ENCODE measurements at places on chromosomes 1 and 21. TPM values are rescaled to one million over a fixed set of nuclear protein-coding genes. Genes with fewer than 3 reads are reported as not detected.

- no peak for DNase-seq
Observed at GRCh38 chr1:147167365-147167764, 4.9 kb downstream of the PRKAB2 start.

DNA sequence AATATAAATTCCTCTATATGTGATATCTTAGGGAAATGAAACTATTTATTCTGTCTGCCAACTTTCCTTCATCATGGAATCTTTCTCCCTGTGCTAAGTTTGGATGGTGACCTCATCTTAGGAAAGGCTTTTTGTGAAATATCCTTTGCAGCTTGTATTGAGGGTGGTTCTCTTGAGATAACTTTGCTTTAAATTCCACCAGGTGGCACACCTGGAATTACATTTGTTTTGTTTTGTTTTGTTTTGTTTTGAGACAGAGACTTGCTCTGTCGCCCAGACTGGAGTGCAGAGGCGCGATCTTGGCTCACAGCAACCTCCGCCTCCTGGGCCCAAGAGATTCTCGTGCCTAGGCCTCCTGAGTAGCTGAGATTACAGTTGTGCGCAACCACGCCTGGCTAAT lies 7.6 kb upstream of the CD1A start:
- no peak for DNase-seq

DNA sequence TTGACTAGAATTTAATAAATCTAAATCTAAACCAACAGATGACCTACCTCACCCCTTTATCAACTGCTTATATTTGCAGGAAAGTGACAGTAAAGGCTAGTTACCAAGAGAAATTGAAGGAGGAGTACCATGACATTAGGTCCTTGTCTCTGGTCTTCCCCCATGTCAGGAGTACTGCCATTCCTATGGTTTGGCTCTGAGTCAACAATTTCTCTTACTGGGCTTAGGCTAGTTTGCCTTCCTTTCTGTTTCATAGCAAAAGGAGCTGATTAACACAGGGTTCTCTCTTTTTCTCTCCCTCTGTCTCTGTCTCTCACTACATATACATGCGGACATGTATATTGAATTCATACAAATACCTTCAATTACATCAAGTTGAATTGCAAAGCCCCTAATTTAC lies 579.9 kb downstream of the DPYD start:
- DNase-seq = no peak

DNA sequence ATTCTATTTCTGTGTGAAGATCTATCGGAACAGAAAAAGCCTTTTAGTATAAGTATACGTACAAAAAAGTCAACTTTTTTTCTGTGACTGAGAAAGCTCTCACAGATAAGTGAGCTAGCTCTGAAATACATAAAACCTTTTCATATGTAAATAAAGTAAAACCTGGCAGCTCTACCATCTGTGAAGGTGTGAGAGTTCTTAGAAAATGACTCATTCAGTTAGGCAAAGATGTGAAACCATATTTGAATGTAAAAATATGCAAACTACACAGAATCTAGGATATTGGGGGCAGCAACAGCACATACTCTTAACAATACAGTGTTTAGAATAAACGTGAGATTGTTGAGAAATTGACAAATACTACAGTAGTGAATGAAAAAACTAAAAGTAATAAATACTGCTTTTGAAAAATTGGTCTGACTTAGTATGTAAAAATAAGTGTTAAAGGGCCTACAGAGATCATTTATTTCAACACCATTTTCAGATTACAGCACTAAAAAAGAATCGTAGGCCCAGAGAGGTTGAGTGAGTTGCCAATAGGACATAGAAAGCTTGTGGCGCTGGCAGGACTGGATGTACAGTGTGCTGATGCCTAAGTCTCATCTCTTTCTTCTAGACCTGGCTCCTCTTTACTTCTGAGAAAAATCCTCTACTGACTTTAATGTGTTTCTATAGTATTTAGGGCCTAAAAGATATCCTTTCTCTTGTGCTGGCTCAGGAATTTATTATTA lies 19.8 kb downstream of the ATP6V1G3 start:
- no peak for DNase-seq

DNA sequence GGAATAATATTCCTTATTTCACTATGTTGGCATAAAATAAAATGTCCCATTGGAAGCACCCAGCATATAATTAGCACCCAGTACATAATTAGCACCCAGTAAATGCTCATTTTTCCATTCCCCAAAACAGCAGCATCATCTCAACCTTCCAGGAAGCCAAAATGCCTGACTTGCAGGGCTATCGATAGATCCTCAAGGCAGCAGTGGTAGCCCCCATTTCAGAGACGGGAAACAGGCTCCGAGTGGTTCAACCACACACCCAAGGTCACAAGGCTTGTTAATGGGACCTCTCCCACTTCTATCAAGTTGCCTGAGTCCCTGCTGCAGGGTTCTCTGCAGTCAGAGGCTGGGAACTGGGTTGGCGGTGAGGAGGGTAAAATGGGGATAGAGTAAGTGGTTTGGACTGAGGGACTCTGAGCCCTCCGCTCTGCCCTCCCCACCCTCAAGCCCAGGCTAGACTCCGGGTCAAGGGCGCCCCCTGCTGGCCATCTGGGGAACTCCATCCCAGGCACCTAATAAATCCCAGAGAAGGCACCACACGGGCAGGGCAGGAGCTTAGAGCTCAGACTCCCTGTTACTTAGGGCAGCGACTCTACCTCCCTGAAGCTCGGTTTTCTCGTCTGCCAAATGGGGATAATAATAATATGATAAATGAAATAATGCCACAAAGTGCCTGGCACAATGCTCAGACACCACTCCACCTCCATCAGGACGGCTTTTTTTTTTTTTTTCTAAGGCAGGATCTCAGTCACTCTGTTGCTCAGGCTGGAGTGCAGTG lies 21.9 kb upstream of the LAPTM5 start:
- DNase-seq = peak; percentile 96

DNA sequence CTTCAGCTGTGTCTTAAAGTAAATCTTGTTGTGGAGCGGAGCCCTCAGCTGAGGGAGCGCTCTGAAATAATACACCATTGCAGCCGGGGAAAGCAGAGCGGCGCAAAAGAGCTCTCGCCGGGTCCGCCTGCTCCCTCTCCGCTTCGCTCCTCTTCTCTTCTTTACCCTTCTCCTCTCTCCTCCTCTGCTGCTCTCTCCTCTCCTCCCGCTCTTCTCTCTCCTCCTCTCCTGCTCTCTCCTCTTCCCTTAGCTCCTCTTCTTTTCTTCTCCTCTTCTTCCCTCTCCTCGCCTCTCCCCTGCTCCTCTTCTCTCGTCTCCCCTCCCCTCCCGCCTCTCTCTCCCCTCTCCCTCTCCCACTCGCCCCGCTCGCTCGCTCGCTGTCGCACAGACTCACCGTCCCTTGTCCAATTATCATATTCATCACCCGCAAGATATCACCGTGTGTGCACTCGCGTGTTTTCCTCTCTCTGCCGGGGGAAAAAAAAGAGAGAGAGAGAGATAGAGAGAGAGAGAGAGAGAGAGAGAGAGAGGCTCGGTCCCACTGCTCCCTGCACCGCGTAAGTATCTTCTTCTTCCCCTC lies at the start of gene PROX1:
TSS of gene PROX1 (plus strand) at position 47 of the 580 bp plus-strand sequence. CDS start 8,563 bp downstream, outside the sequence.
- DNase-seq = peak; percentile 61

DNA sequence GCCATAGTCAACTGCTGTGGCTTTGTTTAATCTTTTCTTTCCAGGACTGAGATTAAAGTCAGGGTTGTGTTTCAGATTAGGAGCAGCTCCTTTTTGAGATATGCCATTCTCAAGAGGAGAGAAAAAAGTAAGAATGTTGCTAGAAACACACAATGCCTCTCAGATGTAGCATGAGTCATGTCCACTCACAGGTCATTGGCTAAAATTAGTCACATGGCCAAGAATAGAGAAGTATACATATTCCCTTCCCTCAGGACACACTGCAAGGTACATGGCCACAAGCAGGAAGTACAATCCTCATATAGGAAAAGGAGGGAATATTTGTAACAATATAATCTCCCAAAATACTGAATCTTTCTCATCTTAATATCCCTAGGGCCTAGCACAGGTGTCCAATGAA lies 141.9 kb upstream of the PTBP2 start:
- no peak for DNase-seq

Gene UBXN10
- 0.53 TPM for total RNA-seq

DNA sequence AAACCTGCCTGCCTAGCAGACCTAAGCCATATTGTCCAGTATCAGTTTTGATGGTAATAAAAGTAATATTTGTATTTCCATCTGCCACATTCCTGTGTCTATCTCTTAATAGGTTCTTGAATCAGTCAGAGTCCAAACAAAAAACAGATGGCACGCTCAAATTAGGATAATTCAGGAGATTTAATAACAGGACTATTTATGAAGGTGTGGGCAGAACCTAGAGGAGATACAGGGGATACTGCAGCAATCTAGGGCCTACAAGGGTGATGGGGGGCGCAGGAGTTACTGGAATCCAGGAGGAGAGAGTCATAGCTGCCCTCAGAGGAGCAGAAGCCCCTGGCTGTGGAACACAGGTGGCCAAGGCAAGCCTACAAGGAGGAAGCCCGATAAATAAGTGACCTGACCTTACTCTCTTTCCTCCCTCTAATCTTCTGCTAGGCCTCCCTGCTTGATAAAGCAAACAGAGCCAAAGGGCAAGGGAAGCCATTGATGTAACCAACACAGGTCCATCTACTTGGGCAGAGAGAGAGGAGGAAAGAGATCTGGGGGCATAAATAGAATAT lies 11.9 kb upstream of the HYI start:
- DNase-seq = no peak

Gene KCNT2
- not detected for total RNA-seq

Gene SLC25A34
- total RNA-seq = 0.92 TPM

DNA sequence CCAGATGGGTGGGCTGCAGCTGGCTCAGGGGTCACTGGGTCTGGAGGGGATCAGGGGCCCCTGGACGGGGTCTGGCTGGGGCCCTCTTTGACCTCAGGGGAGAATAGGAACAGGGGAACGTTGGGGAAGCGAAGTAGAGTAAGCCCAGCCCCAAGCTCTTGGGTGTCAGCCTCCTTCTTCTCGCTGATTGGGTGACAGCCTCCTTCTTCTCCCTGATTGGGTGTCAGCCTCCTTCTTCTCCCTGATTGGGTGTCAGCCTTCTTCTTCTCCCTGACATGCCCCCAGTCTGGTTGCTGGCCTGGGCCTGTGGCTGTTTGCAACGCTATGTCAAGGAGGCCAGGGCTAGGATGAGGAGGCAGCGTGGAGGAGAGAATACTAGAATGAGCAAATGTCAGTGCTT lies 76.7 kb upstream of the CASZ1 start:
- no peak for DNase-seq

Gene ALX3
- total RNA-seq = not detected

DNA sequence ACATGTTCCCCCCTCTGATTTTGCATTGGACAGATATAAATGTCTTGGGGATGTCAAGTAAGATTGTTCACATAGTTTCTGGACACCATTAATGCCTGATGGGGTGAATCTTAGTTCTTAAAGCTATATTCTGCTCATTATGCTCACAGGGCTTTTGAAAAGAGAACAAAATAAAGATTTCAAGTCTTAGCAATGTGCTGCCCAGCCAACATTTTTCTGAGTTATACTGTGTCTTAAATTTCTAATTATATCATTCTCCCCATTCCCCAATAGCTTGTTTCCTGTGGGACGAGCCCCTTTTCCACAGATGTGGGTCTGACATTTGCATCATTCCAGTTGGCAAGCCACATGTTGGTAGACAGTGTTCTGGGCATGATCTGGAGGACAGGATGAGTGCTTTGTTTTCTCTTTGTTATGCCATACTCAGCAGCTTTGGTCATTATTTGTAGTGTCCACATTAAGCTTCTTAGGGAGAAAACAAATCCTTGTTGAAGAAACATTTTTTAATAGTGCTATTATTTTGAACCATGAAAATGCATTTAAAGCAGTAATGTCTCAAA lies 32.8 kb downstream of the MTARC1 start:
- no peak for DNase-seq

GRCh38 chr1:87064309-87064708 lies 149.9 kb downstream of the HS2ST1 start:
- no peak for DNase-seq

DNA sequence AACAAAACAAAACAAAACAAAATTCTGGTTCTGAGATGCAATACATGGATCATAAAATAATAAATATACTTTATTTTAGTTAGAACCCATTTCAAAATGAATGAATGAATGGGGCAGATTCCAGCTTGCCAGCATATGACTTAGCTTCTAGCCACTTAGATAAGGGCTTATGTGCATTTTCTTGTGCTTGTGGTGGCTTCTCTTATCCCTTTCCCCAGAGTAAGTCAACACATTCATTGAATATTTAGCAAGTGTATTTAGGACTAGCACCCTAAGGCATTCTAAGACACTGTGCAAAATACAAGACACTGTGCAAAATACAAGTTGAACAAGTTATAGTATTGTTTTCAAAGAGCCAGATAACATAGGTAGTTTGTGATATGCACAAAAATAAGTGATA lies 4.7 kb downstream of the ADIPOR1 start:
- DNase-seq = no peak

Gene SHISA4
- total RNA-seq = 0.59 TPM

- DNase-seq = no peak
Observed at GRCh38 chr1:81679942-81680341, 120.8 kb upstream of the ADGRL2 start.

- no peak for DNase-seq
Observed at GRCh38 chr1:232423591-232423990, 206.3 kb downstream of the SIPA1L2 start.

DNA sequence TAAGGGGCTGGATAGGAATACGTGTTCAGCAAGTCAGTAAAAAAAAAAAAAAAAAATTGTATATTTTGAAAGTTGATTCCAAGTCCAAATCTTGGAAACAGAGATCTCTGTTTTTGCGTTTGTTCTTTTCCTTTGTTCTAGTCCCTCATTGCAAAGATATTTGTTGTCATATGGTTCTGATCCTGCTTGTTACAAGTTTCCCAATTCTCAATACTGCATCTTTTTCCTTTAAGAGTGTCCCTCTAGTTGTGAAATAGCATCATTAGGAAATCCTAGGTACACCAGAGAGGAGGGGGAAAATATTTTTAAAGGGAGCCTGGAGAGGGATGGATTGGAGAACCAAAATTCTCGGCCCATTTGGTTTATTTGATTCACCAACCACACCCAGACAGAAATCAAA lies 152.2 kb upstream of the C1orf105 start:
- DNase-seq = no peak

GRCh38 chr1:201602413-201603265 lies 63.7 kb downstream of the NAV1 start:
- no peak for DNase-seq

GRCh38 chr1:157472959-157473358 lies 79.4 kb downstream of the FCRL5 start:
- DNase-seq = no peak

GRCh38 chr1:228061411-228062084 lies 21.0 kb upstream of the ARF1 start:
- DNase-seq = no peak

Gene HES5
- 0.17 TPM for total RNA-seq

- no peak for DNase-seq
Observed at GRCh38 chr1:82015444-82015843, 214.7 kb downstream of the ADGRL2 start.

- DNase-seq = peak; percentile 53
Observed at GRCh38 chr1:32464716-32465577, at the start of gene ZBTB8B. ZBTB8B (plus strand) TSS chr1:32465072; CDS start chr1:32470625, 5,553 bp downstream.

- no peak for DNase-seq
Observed at GRCh38 chr1:7644961-7645750, 125.9 kb upstream of the VAMP3 start.

Gene ARHGEF11
- total RNA-seq = 1.8 TPM
